GM23248 (cell line): ENCODE measurements at places on chromosomes 1 and 21. TPM values are rescaled to one million over a fixed set of nuclear protein-coding genes. Genes with fewer than 3 reads are reported as not detected.

LEFTY1 gene
- total RNA-seq, result not detected in 2 replicates

EPHX1 gene
- 18.2 and 21.9 TPM in 2 replicates for total RNA-seq

RSPO1 gene
- 0.22 TPM in 1 of 2 replicates, not detected in the other for total RNA-seq

CAPN8 gene
- total RNA-seq, result 0.25 TPM in 1 of 2 replicates, not detected in the other

OR2L8 gene
- not detected in 2 replicates for total RNA-seq

HRNR gene
- not detected in 2 replicates for total RNA-seq

MLLT11 gene
- total RNA-seq, result 1.9 and 3.7 TPM in 2 replicates

ZFP69 gene
- 1.9 and 2.9 TPM in 2 replicates for total RNA-seq

MIXL1 gene
- total RNA-seq, result not detected in 2 replicates

F3 gene
- total RNA-seq, result 93.7 and 120 TPM in 2 replicates

ETV3L gene
- total RNA-seq, result not detected in 2 replicates

AADACL3 gene
- total RNA-seq, result not detected in 2 replicates

HSF2BP gene
- 2.5 and 4.8 TPM in 2 replicates for total RNA-seq

FAM177B gene
- not detected in 2 replicates for total RNA-seq
